ENCODE measurements at places on chromosomes 2 and 18.

- no peak for DNase-seq
Observed at GRCh38 chr2:217027414-217027813, 167.6 kb upstream of the TNP1 start.

DNA sequence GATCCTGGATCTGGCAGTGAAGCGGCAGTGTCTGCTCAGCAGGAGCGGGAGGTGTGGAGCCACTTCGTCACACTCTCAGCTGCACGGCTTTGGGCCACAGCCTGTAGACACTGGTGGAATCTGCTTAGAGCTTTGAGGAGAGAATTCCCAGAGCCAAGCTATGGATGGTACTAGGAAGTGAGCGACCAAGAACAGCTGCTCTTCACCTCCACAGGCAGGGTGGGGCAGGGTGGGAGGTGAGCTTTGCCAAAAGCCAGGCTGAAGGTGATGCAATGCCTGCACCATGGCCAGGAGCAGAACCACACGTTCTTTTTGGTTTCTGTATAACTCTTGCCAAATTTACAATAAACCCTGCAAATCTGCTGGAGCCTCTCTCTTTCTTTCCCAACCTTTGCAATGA lies 226.1 kb downstream of the ANKRD30B start:
- no peak for DNase-seq

GRCh38 chr2:151161821-151162551 lies 99.7 kb downstream of the RBM43 start:
- DNase-seq, result no peak

DNA sequence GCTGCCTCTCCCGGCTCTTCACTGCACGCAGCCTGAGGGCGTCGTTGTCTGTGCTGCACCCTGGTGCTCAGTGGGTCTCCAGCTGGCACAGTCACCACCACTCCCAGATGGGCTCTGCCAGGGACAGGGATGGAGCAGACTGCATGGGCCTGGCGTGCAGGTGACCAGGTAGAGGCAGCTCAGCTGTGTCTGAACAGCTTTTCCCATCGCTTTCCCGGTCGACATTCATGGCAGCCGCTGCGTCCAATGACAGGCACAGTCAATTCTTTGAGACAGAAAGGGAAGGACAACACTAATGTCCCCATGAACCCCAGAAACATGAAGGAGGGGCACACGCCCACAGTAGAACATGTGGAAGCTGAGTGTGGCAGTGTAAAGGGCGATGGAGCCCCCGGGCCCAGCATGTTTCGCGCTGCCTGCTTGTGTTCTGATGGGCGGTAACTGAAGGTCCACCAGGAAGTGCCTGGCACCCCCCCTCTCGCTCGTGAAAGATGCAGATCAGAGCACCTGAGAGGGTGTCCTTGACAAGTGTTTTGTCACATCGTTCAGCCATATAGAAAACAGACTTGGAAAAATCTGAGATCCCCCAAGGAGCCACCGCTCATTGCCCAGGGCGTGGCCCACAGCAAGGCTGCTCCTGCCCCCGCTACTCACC lies 122.4 kb downstream of the NFATC1 start:
- DNase-seq, result no peak

DNA sequence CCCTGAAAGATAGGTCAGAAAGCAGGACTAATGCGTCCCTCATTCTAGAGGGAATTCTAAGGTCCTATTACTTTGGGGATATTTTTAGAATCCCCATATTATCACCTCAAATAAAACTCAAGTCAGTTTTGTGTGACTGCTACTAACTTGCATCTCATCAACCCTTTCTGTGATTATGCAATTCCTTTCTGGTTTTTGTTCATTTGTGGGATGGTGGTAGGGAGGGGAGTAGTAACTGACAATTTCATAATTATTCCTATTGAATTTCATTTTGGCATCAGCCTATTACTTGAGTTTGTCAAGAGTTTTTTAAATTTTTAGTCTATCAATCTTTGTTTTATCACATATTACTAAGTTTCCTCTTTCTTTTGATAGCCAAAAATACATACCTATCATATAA lies 28.4 kb upstream of the TANK start:
- no peak for DNase-seq

- DNase-seq, result no peak
Observed at GRCh38 chr2:126658905-126659561, 3.1 kb downstream of the GYPC start.

Data from midbrain (tissue), 1 donor.